ENCODE measurements at places on chromosomes 5 and 9. TPM values are rescaled to one million over a fixed set of nuclear protein-coding genes. Genes with fewer than 3 reads are reported as not detected.

DNA sequence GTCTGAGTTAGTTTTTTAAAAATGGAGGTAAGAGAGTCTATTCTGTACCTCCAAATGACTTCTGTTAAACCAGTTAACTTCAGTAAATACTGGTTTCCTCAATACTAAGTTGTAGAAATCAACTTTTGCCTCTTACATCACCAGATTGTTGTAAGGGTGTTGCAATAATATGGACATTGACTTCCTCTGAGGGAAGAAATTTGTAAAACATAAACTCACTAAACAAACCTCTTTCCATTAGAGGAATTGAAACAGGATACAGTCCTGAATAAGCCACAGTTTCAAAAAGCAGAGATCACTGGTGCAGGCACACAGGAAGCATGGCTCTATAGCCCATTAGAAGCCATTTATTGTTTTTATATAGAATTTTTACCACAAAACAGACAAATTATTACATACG is 32.7 kb upstream of the SLCO6A1 start:
- no peak for DNase-seq

DNA sequence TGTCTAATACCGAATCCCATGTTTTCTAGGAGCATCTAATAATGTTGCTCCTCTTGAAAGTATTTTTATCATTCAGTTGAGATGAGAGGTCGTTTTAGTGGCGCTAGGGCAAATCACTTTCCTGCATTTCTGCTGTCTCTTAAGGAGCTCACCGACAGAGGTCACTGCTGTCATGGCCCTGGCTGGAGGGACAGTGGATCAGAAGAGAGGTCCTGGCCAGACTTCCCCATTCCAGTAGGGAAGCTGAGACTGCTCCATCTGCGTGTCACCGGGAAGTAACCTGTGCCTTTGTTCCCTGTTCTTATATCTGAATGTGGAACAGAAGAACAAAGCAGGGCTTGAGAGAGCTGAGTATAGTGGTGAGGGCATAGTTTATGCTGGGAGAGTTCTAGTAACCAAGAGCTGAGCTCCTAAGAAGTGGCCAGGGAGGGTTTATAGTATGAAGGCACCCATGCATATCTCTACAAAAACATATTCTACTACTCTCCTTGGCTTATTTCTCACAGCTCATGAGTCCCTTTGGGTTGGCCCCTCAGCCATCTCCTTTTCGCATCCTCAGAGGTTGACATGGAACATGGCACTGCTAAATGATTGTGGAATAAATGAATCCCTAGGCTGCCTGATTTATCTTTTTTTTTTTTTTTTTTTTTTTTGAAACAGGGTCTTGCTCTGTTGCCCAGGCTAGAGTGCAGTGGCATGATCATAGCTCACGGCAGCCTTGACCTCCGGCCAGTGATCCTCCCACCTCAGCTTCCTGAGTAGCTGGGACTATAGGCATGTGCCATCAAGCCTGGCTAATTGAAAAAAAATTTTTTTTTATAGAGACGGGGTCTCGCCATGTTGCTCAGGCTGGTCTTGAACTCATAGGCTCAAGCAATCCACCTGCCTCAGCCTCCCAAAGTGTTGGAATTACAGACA is 27.2 kb downstream of the ATP6V0E1 start:
- DNase-seq: no peak

Gene TMEM8B
- 6.9 TPM for total RNA-seq

Gene ELAVL2
- total RNA-seq: not detected

Gene LPCAT1
- total RNA-seq: 54.5 TPM
